ENCODE measurements at places on chromosomes 3 and 15.

GRCh38 chr3:11306817-11307589 lies 34.8 kb downstream of the ATG7 start:
- no peak for DNase-seq

DNA sequence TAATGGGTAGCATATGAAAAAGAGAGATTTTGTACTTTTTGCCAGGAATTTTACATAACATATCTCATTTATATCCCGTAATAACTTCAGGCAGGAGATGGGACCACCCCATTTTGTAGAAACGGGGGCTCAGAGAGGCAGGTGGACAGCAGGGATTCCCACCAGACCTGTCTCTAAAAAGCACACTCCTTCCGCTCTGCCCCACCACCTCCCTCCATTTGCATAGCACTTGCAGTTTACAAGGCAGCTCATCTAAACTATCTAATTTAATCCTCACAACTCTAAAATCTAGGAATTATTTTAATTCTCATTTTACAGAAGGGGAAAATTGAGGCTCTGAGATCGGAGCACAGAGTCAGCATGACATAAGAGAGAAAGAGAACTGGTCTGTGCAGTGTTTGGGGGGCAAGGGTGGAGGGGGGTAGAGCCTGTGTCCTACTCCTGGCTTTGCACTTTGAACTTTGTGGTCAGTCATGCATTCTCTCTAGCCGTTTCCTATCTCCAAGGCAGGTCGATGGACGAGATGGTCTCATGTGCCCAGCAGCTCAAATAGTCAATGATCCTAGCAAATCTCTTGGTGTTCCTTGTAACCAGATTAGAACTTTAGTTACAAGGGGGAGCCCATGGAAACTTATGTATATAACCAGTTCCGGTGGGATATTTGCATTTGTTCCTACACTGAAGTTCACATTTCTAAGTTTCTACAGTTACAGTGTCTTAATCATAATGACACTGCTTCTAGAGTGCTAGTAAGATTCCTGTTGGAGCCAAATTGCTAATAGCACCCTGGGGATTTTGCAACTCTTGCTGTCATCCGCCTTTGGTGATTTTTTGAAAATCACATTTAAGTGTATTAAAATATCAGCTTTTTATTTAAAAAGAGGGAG lies 18.6 kb downstream of the CRYGS start:
- DNase-seq: no peak

GRCh38 chr15:48798319-48798718 lies 12.6 kb downstream of the CEP152 start:
- no peak for DNase-seq

- DNase-seq: no peak
Observed at GRCh38 chr15:87213626-87214025, 1042.9 kb downstream of the NTRK3 start.

DNA sequence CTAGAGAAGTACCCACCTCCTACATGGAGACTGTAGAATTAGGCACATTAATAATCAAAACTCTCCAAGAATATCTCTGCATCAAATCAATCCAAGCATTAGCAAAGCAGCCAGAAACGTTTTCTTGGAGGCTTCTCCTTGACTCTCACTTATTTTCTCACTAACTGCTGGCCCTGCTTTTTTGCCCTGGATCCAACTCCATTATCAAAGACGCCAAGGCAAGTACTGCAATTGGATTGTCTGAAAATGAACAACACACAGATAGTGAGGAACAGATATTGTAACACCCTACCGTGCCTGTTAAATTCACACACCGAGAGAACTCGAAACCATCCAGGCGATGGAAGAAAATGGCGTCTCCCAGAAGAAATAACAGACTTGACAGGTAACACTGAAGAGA lies 256.2 kb upstream of the MDFIC2 start:
- DNase-seq: no peak

- no peak for DNase-seq
Observed at GRCh38 chr15:95304947-95305400, 1025.5 kb upstream of the NR2F2 start.

DNA sequence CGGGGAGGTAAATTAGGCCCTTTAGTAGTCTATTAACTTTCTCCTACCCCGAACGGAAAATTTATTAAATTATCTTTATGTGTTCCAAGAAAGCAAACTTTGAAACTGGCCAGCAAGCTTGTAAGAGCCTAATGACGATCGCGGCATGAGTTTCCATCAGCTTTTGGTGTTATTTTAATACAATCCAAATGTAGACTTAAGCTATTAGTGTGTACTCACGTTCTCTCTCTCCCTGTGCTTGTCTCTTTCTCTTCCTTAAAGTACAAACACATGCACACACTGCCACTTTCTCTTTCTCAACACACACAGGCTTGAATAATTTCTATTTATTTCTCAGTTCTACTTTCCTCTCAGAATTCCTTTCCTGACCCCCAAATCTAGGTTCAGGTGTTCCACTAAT lies 108.8 kb upstream of the MME start:
- DNase-seq: no peak

- no peak for DNase-seq
Observed at GRCh38 chr3:115772951-115773350, 149.6 kb downstream of the GAP43 start.

GRCh38 chr3:127325629-127325961 lies 37.7 kb upstream of the PRR20G start:
- no peak for DNase-seq

DNA sequence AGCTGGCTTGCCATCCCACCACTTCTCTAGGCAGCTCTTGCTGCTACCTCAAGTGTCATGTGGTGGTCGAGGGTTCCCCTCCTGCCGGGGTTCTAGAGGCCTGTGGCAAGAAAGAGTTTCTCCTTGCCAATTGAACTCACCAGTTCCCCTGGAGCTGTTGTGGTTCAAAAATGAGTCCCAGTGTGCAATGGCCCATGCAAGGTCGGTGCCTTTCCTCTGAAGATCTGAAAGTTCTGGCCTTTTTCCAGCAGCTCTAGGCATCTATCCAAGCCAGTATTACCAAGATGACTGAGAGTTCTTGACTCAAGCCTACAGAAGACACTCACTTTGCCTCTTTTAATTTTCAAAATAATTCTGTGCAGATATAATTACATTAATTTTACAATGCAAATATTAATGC lies 163.6 kb downstream of the KCNMB2 start:
- no peak for DNase-seq

GRCh38 chr3:114848082-114848481 lies 299.0 kb downstream of the ZBTB20 start:
- no peak for DNase-seq

DNA sequence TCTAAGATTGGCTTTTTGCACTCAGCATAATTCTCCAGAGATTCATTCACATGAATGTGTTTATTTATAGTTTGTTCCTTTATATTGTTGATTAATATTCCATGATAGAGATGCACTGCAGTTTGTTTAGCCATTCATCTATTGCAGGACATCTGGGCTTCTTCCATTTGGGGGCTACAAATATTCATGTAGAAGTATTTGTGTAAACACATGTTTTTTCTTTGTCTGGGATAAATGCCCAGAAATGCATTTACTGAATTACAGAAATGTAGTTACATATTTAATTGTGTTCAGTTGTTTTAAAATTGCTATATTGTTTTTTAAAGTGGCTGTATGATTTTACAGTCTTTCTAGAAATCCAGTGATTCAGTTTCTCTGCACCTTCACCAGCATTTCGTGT lies 635.0 kb downstream of the ZIC1 start:
- no peak for DNase-seq

DNA sequence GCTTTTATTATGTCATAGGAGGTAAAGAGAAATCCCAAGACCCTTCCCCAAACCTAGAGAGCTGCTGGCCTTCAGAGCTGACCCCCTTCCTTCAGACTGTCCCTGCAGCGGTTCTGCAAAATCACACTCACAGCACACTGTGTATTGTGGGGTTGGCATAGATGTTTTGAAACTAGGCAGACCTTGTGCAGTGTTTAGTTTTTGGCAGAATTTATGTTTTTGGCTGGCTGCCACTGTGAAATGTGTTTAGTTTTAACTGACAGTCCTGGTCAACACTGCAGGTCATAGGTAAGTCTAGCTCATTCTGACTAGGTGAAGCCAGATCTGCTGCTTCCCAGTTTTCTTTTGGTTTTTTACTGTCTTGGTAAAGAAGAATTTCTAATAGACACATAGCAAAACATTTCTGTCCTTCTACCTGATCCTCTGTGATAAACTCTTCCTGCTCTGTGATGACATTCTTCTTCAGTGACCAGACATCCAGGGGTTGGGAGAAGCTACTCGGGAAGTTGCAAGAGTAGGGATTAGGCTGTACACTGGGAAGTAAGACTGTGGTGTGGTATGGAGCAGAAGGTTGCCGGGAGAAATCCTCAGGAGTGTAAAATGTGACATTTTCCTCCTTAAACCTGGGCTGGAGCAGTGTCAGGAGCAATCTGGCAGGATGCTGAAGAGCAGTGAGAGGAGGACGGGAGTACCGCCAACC lies 209.6 kb upstream of the MCTP2 start:
- no peak for DNase-seq

DNA sequence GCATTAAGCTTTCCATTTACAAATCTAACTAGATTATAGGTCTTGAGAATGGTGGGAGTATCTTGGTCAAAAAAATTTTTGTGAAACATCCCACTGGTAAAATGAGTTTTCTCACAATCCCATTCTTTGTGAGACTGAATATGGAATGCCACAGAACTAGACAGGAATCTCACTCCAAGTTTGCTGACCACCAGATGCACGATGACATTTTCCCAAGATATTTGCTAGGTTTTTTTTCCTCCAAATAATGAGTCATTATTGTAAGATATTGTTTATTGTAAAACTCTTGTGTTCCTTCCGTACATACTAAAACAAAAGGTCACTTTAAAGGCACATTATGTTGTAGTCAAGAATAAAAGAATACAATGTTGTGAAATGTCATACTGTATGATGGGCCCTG lies 53.9 kb downstream of the COPS2 start:
- no peak for DNase-seq

GRCh38 chr15:35393398-35393797 lies 152.6 kb downstream of the DPH6 start:
- DNase-seq: no peak

- no peak for DNase-seq
Observed at GRCh38 chr3:132652640-132653270, 6.9 kb downstream of the ACAD11 start.

- DNase-seq: no peak
Observed at GRCh38 chr3:117201901-117202774, 492.6 kb downstream of the TUSC7 start.

DNA sequence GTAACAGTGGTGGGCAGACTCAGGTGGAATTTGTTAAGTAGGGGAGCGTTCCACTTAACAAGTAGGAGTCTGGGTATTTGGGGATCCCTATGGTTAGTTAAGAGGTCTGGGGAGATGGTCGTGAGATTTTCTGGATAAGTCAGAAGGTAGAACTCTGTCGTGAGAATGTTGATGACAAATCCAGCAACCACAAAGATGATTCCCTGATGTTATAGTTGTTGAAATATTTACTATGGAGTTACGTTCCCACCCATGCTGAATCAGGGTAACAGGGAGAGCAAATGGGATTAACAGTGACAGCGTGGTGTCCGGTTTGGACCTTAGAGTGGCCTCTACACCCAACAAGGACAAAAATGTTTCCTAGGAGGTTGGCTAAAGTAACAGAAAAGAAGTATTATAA lies 110.8 kb downstream of the MFSD1 start:
- no peak for DNase-seq

GRCh38 chr3:43034200-43034599 lies 55.1 kb downstream of the GASK1A start:
- no peak for DNase-seq

DNA sequence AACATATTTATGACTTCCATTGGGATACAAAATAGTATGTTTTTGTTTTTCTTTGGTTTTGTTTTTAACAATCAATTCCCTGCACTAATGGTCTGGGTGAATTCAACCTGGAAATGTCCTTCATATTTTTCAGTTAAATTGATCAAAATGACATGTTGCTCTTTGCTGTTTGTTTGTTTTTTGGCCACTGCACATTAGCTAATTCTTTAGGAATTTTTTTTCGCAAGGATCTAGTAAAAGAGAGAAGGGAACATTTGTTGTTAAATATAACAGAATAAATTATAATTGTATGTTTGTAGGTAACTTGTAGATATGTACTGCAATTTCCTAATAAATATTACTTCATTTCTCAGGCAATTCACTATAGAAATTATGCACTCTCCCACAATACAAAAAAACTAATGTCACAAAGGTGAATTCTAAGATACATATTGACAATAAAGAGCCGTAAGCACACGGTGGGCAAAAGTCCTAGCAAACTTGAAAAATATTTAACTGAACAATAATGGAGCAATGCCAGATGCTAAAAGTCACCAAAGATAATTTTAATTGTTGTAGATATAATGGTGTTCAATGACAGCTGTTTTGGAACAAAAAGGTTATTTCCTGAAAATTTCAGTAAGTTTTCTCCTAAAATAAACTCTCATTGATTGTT lies 21.4 kb upstream of the PPARG start:
- no peak for DNase-seq

DNA sequence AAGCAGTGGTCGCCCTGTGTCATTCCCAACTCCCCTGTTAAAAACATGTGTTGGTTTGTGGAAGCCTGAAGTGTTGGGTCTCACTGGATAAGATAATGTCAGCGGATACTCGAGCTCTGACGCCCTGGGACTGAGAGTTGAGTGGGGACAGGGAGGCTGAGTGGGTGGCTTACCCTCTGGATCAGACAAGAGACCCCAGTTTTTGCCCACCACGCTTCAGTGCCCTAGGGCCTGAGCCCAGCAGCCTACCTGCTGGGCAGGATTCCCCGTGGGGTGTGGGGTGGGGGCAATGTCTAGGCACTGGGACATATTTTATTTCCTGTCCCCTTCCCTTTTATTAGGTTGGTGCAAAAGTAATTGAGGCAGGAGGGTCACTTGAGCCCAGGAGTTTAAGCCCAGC lies 75.0 kb downstream of the SMAD6 start:
- DNase-seq: no peak

DNA sequence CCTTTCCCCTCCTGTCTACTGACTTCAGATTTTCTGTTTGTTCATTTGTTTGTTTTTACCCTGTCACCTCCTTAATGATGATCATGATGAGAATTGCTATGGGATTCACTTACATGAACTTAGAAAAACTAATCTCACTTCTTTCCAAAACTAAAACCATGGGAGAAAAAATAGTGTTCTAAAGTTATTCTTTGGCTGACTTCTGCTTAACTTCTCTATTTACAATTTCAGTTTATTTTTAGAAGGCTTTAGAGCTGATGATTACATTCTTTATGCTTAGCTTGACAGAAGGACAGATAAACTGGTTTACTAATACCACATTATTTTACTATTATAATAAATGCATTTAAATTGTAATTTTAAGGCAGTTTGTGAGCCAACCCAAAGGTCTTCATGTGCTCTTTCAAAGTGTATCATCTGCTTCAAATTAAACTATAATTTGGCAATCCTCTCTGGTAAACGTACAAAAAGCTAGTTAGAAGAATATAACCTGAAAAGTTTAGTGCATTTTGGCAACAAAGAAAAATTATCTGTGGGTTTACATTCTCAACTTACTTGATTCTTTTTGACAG lies 676.8 kb upstream of the UBE2E2 start:
- DNase-seq: no peak

GRCh38 chr15:99707473-99708270 lies 25.6 kb downstream of the LYSMD4 start:
- no peak for DNase-seq

GRCh38 chr3:35745351-35745750 lies 106.0 kb downstream of the ARPP21 start:
- DNase-seq: no peak
